Epithelial cell of alveolus of lung (primary cell): ENCODE measurements at places on chromosomes 1 and 21. TPM values are rescaled to one million over a fixed set of nuclear protein-coding genes. Genes with fewer than 3 reads are reported as not detected.

Gene ADGRL2
- total RNA-seq = 57.7 and 188 TPM in 2 replicates

Gene AADACL3
- total RNA-seq = not detected in 2 replicates

Gene KRTAP12-1
- total RNA-seq = not detected in 2 replicates

Gene YTHDF2
- total RNA-seq = 49.3 and 84.6 TPM in 2 replicates

Gene SMCP
- total RNA-seq = not detected in 2 replicates

Gene CLDN17
- not detected in 2 replicates for total RNA-seq
